ENCODE measurements at places on chromosomes 2 and 18.

GRCh38 chr2:168660870-168661862 is 141.3 kb upstream of the NOSTRIN start:
- no peak for DNase-seq

- no peak for DNase-seq
Observed at GRCh38 chr2:187877391-187877790, 323.2 kb upstream of the TFPI start.

GRCh38 chr18:45359275-45360009 is 255.8 kb upstream of the SLC14A2 start:
- DNase-seq = no peak

DNA sequence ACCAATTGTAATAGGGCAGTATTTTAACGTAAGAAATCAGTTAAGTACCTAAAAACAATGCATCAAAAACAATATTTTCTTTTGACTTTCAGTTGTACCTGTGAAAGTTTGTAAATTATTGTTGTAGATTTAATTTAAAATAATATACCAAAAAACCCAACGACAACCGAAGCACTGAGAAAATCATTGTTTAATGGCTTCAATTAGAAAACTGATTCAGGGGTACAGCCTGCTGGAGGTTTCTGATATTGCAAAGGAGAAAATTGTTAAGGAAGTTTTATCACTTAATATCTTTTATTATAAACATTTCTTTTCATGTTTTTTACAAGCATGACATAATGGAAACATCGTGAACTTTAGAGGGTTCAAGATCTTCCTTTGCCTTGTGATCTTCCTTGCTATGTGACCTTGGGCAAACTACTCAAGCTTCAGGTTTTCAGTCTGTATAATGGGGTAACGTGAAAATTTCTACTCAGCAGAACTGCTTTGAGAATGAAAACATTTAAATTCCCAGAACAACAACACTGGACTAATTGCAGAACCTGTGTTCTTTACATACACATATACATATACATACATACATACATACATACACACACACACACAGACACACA is 76.3 kb upstream of the GLS start:
- DNase-seq = peak; percentile 27

DNA sequence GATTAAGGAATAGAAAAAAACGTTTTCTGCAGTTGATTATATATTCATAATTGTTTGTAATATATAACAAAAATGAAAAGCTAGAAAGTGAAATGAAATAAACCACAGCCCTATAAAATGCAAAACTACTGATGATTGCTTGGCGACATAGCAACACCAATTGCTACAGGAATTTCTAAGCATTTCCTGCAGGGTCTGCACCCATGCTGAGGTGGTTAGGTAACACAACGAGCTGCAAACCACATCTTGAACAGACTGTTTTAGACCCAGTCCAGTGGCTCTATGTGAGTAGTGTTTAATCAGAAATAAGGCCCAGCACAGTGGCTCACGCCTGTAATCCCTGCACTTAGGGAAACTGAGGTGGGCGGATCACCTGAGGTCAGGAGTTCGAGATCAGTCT is 17.2 kb upstream of the UGT1A9 start:
- DNase-seq = no peak

DNA sequence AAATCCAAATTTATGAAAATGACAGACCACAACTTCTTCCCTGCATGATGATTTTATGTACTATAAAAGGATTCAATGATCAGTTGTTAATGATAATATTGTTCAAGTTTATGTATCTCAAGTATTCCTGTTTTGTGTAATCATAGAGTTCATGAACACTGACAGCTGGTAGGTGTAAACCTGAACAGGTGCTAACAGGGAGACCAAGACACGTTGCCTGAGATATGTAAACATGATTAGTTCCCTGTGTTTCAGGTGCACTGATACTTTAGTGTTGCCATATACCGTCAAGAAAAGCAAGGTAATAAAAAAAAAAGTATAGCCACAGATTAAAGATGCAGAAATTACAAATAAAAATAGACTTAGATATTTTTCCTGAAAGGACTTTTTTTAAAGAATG is 131.8 kb downstream of the BAZ2B start:
- no peak for DNase-seq

DNA sequence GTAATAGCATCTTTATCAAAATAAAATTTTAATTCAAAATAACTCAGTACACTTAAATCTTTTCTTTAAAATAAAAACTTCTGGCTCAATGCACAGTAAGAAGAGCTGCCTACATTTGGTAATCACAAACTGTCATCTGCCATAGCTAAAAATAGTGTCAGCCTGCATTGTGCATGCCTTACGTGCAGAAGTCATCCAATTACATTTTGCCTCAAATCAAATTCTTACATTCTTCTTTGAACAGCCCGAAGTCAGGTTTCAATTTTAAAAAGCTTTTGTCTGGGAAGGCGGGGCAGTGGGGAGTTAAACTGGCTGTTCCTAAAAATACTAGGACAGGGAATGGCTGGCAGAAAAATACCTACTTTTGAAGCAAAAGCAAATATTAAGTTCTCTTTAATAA is 51.1 kb downstream of the RTN4 start:
- no peak for DNase-seq

DNA sequence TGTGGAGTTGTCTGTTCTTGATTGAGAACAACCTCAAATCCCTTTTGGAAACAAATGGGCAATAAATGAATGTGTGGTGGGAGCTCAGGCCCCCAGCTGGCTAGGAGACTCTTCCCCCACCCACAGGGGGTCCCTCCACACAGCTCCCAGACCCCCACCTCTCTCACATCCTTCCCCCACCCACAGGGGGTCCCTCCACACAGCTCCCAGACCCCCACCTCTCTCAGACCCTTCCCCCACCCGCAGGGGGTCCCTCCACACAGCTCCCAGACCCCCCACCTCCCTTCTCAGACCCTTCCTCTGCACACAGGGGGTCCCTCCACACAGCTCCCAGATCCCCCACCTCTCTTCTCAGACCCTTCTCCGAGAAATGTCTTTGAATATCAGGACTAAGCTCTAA is 79.0 kb upstream of the CTDP1 start:
- no peak for DNase-seq

DNA sequence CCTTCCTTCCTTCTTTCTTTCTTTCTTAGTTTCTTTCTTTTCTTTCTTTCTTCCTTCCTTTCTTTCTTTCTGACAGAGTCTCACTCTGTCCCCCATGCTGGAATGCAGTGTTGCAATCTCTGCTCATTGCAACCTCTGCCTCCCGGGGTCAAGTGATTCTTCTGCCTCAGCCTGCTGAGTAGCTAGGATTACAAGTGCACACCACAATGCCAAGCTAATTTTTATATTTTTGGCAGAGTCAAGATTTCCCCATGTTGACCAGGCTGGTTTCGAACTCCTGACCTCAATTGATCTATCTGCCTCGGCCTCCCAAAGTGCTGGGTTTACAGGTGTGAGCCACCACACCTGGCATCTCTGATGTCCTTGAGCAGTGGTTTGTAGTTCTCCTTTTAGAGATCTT is 48.5 kb downstream of the IL1R2 start:
- no peak for DNase-seq

DNA sequence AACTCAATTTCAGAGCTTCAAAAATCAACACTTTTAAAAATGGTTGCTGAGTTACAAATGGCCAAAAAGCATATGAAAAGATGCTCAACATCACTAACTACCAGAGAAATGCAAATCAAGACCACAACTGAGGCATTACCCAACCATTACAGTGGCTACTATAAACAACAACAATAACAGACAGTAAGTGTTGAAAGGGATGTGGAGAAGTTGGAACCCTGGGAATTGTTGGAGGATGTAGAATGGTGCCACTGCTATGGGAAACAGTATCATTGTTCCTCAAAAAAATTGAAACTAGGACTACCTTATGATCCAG is 173.3 kb upstream of the SPRED2 start:
- no peak for DNase-seq
